ENCODE measurements at places on chromosomes 7 and 10. TPM values are rescaled to one million over a fixed set of nuclear protein-coding genes. Genes with fewer than 3 reads are reported as not detected.

The PILRA gene
- total RNA-seq: 6.1 TPM

The TWIST1 gene
- total RNA-seq: 11.3 TPM

The MINDY3 gene
- total RNA-seq: 36.3 TPM

The CCDC146 gene
- total RNA-seq: 11.1 TPM

The TBC1D12 gene
- total RNA-seq: 25.8 TPM

The NRCAM gene
- total RNA-seq: 17.8 TPM

The TCAF1 gene
- 66.9 TPM for total RNA-seq

The ZNF735 gene
- not detected for total RNA-seq

The CALML5 gene
- not detected for total RNA-seq

The SPDYE8 gene
- total RNA-seq: not detected

The AZGP1 gene
- total RNA-seq: 18.7 TPM

The DNAJC12 gene
- 4.1 TPM for total RNA-seq

The A1CF gene
- 3.9 TPM for total RNA-seq

The ZNF277 gene
- total RNA-seq: 35.4 TPM

The TIAL1 gene
- total RNA-seq: 90.5 TPM

The VSIR gene
- total RNA-seq: 31.1 TPM

The SEMA3C gene
- total RNA-seq: 139 TPM

The PALD1 gene
- 18.1 TPM for total RNA-seq

The TMEM176A gene
- total RNA-seq: 71.8 TPM

The EPHB6 gene
- total RNA-seq: 17.6 TPM

The ZNF467 gene
- total RNA-seq: 20.4 TPM

The TDRD1 gene
- 0.06 TPM for total RNA-seq

The CCDC172 gene
- not detected for total RNA-seq

The ABCC2 gene
- total RNA-seq: 9.1 TPM

The MBL2 gene
- not detected for total RNA-seq

The TTYH3 gene
- total RNA-seq: 82.1 TPM

The TFR2 gene
- 5.3 TPM for total RNA-seq

The TMEM225B gene
- total RNA-seq: 1.6 TPM

The LHPP gene
- total RNA-seq: 17.8 TPM

The CYP26C1 gene
- total RNA-seq: not detected

The TUBB8 gene
- total RNA-seq: 0.12 TPM

The VIPR2 gene
- total RNA-seq: 11.3 TPM

The ZNF488 gene
- 2.4 TPM for total RNA-seq

The VSTM4 gene
- total RNA-seq: 21.5 TPM

The VGF gene
- 0.23 TPM for total RNA-seq

The TMEM236 gene
- total RNA-seq: 0.64 TPM

The SEMA4G gene
- 8.5 TPM for total RNA-seq

The STOX1 gene
- total RNA-seq: 5.4 TPM

The AOC1 gene
- 82.9 TPM for total RNA-seq

The ACHE gene
- total RNA-seq: 25.6 TPM

The GRID1 gene
- 2.7 TPM for total RNA-seq

The ADAMTS14 gene
- total RNA-seq: 4.0 TPM

The LRRN3 gene
- 3.7 TPM for total RNA-seq

The TAS2R16 gene
- not detected for total RNA-seq

The PTPN12 gene
- 74.0 TPM for total RNA-seq

The GGCT gene
- total RNA-seq: 23.9 TPM

The FAM25A gene
- not detected for total RNA-seq

All from metanephros (tissue), 2 donors.